ENCODE measurements at places on chromosomes 13 and 19.
A peak's percentile ranks its signal among the peaks of the same experiment; 100 is the strongest.

GRCh38 chr13:105097521-105097920 is 1437.9 kb downstream of the EFNB2 start:
- DNase-seq: no peak

DNA sequence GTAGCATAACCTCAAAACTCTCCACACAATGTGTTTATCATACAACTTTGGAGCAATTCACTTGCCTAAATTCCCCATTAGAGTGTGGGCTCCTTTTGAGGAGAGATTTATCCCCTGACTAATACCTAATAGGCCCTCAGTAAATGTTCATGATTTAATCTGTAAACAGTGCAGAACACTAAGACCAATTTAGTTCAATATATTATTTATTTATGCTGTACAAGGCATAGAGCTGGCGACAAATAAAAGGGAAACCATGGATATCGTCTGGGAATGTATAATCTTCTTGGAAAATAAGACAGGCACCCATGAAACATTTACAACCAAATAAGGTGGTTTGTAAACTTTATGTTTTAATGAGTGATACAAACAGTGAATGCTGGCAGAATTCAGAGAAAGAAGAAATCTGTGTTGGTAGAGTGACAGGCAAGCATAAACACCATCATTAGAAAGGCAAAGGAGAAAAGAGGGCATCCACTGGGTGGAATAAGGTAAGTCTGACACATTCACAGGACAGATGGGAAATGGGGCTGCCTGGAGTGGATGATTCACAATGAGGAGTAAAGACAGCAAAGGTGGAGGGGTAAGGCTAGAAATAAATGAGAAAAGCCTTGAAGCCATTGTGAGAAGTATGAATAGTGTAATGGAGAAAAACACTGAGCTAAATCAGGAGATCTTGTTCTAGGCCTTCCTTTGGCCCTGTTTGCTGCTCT is 106.1 kb upstream of the MIR17HG start:
- no peak for DNase-seq

DNA sequence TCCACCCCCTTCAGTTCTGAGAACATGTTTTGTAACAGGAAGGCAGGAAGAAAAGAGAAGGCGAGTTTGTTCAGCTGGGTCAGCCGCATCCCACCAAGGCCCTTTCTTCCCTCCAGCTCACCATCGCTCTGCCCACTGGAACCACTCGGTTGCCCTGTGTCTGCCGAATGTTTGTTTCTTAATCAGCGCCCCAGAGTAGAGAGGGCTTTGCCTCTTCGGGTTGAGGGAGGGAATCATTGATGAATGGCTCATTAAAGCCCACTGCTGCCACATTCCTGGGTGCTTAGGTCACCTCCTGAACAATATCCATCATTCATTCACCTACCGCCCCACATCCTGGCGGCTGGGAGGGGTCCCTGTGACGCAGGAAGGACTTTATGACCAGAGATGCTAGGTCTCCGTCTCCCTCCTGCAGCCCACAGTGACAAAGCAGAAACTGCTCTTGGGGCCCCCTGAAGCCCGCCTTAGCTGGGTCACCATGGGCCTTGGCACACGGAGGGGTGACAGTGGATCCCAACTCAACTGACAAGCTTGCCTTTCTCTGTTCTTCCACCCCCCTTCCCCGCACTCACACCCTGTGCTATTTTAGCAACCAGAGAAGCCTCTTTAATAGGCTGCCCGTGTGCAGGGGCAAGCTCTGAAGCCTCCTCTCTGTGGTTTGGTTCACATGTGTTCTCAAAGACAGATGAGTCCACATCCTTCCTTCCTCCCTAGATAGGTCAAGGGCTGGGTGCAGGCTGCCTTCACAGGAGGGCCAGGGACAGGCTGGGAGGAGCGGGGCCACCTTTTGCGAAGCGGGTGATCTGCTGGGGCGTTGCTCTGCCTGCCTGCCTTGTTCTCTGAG is 46.2 kb downstream of the ACTN4 start:
- DNase-seq: peak; percentile 78

GRCh38 chr19:31330237-31330636 is 19.0 kb downstream of the TSHZ3 start:
- DNase-seq: no peak

GRCh38 chr19:52691737-52692136 is 43.1 kb downstream of the ZNF611 start:
- DNase-seq: no peak

- no peak for DNase-seq
These were observed 41.5 kb upstream of the MEDAG start for GRCh38 chr13:30864433-30865122.

DNA sequence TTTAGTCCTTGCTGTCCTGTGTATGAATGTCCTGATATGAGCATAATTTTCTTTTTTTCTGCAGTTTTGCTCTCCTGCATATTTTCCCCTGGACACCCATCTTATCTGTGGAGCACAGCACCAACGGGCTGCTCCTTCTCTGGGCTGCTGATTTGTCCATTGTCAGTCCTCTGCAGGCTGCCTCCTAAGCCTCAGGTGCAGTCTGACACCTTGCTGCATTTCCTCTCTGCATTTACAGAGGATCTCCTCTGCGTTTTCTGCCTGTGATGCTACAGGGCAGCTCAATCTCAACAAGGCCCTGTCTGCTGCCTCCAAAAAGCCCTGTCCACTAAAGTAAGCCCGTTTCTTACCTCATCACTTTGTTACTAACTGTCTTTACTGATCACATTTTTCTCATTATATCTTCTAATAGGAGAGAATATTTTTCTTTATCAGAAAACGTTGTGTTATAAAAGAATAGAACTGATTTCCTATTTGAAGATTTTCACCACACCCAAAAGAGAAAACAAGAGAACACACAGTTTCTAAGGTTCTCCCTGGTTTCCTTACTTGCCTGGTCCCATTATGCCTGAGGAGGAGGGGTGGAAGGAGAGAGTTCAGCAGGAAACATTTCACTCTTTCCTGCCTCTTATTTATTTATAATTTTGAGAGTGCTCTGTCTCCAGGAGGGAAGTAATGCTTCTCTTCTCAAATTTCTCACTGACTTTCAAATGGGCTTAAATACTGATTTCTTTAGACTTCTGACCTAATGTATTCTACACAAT is 65.6 kb upstream of the TDRD3 start:
- DNase-seq: no peak

GRCh38 chr13:65603160-65603559 is 1627.0 kb downstream of the PCDH9 start:
- DNase-seq: no peak

- DNase-seq: no peak
These were observed 22.0 kb downstream of the SAE1 start for GRCh38 chr19:47152632-47153031.

DNA sequence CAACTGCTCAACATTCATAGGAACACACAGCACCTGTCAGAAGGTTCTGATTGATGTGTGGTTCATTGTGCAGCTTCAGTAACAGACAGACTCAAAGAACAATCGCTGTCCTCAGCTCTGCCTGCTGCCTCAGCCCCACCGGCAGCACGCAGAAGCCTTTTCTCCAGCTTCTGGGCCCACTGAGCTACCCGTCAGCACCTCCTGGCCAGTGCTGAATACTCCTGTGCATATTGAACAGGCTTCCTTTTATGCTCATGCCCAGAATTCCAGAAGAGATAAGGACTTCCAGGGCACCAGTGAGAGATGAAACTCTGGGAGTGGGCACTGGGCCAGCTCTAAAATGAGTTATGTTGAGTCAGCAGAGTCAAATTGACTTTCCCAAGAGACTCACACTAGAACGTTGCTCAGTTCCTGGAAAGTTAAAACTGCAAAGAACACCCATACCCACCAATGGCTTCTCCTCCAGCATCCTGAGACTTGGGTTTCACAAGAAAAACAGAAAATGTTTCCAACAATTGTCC is 119.3 kb downstream of the COL4A1 start:
- peak; percentile 50 for DNase-seq

DNA sequence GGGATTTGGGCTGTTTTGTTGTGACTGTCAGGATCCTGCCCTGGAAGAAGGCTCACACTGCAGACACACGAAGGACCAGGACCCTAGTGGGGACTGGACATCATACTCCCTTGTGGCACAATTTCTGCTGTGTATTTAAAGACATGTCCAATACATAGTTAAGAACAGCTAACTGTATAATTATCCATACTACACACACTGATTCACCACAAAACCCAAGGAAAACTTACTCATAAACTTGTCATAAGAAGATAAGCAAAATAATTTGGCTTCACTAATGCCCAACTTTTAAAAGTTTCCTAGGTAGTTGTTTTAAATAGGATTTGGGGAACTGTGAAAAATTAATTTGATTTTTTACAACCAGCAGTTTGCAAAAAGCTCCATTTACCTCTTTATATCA is 46.1 kb downstream of the LATS2 start:
- DNase-seq: no peak

DNA sequence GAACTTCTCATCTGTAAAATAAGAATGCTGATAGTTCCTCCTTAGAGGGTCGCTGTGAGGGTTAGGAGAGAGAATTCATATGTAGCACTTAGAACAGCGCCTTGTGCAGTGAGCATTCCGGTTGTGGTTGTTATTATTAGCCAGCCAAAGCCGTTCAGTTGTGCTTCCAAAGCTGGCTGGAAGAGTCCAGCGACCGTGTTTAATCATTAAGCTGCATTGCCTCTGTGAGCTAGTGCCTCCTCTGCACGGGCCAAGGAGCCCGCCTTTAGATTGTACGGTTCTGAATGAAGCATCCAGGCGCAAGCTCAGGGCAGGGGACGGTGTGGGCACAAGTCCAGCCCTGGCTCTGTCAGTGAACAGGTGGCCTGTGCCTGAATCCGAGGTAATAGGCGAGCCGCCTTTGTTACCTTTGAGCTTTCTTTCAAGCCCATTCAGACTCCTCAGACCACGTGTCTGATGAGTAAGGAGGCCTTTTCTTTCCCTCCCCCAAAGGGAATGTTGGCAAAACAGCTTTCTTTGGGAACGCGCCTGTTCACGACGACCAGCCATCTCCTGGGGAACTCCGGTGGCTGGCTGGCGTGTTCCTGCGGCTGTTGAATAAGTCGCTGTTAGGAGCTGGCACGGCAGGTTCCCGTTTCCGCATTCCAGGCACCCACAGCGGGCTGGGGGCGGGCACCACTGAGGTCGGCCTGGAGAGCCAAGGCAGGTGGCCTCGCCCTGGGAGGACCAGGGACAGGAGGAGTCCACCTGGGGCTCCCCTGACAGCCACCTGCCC is 25.1 kb downstream of the SIPA1L3 start:
- peak; percentile 90 for DNase-seq

DNA sequence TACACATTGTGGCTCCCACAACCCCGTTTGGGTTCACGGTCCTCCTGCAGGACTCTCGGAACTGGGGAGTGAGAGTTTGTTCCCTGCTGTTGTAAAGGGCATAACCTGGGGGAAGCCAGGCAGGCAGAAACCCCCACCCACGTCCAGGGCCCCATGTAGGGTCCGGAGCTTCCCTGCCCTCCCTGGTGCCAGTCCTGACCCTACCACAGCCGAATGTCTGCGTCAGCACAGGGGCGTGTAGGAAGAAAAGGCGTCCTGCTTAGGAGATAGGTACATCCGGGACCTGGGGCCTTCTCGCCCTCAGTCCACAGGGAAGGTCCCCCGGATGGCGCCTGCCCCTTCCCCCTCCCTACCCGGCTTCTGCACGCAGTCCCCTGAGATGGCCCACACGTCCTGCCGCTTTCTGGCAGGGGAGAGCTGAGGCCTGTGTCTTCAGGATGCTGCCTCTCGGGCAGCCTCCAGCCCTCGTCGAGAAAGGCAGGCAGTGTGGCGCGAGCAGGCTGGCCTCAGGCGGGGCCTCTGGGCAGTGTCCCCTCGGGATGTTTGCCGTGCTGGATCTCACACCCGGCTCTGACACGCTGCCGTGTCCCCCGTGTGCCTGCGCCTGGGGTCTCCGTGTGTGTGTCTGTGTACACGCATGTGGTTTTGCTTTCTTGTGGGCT is 19.1 kb downstream of the CSNK1G2 start:
- no peak for DNase-seq

GRCh38 chr13:37181620-37182019 is 76.2 kb upstream of the CSNK1A1L start:
- no peak for DNase-seq

DNA sequence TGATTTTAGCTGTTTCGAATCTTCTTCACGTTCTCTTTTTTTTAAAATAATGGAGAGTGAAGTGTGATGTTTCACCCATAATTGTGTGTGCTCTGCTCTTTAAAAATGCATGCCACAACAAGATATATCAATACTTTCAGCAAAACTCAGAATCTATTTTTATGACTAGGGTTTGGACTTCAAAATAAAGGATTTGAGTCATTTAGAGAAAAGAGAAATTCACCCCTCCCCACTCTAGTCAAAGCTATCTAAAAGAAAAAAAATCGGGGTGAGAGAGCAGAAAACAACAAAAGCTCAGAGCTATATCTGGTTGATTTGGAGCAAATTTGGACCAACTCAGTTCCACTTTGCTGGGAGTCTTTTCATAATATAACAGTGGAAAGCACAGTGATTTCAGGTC is 244.5 kb downstream of the DNAJC15 start:
- no peak for DNase-seq

GRCh38 chr19:12777217-12778016 is 2.1 kb upstream of the HOOK2 start:
- peak; percentile 84 for DNase-seq

- no peak for DNase-seq
These were observed 417.1 kb downstream of the OLFM4 start for GRCh38 chr13:53445686-53446085.

DNA sequence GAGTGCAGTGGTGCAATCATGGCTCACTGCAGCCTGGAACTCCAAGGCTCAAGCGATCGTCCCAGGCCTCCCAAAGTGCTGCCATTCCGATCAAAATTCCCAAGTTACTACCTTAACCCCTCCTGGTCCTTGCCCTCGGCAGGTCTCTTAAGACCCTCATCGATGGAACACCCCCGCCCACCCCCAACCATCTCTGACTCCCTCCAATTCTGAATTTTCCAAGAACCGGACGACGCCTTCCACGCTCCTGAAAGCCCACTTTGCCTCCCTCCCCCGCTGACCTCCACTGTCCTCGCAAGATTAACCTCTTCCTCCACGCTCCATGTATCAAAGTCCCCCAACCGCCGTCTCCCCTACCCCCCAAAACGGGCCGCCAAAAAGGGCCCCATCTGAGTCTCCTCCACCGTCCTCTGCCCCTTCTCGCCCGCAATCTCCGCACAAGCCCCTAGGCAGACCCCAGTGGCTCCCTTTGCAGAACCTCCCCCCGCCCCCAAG is 539 bp downstream of the DAPK3 start:
- no peak for DNase-seq

GRCh38 chr13:51934461-51935087 is 72.8 kb downstream of the CCDC70 start:
- DNase-seq: peak; percentile 27
